Left lung (tissue), 14 donors: ENCODE measurements at places on chromosomes 5 and 9. TPM values are rescaled to one million over a fixed set of nuclear protein-coding genes. Genes with fewer than 3 reads are reported as not detected.

DNA sequence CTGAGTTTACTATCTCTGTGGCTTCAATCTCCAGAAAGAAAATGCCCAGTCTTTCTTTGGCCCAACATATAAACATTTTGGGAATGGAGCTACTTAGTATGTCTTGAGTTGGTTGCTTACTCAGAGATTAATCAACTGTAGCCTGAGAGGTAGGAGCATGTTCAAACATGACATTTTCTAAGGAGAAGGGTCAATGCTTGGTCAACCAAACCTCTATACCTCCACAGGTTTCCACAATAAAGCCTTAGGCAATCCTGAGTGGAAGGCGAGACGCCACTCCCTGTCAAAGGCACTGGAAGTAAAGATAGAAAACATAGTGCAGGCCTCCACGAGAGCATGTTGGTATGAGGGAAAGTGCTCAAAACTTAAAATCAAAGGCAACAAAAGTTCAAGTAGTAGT is 411.4 kb downstream of the KCTD16 start:
- no peak for DNase-seq

Gene ANKRD34B
- 0.04 TPM for polyA plus RNA-seq

Gene SLC46A2
- 0.39 TPM for polyA plus RNA-seq

Gene NOTCH1
- polyA plus RNA-seq = 26.5 TPM

DNA sequence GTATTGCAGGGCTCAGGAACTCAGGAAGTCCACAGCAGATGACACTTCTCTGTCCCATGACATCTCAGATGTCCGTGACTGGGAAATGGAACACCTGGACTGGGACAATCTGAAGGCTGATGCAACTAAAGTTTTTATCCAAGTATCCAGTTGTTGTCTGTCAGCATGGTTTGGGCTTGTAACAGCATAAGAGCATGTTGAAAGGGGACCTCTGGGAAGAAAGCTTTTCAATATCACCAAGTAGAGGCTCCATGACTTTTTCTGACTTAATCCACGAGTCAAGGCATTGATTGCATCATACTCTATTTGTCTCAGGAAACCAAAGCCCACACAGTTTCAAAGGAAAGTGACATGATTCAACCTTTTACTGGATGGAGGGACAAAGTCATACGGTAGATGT is 807.7 kb downstream of the MTRR start:
- DNase-seq = no peak

GRCh38 chr9:103364753-103365152 is 369.6 kb downstream of the CYLC2 start:
- no peak for DNase-seq

DNA sequence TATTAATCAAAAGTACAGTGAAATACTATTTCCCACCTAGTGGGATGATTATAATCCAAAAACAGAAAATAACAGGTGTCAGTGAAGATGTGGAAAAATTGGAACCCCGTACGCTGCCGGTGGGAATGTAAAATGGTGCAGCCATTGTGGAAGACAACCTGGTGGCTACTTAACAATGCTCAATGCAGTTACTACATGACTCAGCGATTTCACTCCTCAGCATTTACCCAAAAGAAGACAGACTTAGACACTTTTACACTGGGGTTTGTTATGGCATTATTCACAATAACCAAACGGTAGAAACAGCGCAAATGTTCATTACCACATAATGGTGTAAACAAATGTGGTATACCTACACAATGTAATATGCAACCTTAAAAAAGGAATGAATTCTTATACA is 23.9 kb downstream of the SECISBP2 start:
- DNase-seq = no peak

Gene FAM221B
- 0.38 TPM for polyA plus RNA-seq

GRCh38 chr5:173234129-173234790 is 746 bp downstream of the NKX2-5 start:
- no peak for DNase-seq

Gene TMED9
- 120 TPM for polyA plus RNA-seq

Gene RMRP
- not detected for polyA plus RNA-seq

DNA sequence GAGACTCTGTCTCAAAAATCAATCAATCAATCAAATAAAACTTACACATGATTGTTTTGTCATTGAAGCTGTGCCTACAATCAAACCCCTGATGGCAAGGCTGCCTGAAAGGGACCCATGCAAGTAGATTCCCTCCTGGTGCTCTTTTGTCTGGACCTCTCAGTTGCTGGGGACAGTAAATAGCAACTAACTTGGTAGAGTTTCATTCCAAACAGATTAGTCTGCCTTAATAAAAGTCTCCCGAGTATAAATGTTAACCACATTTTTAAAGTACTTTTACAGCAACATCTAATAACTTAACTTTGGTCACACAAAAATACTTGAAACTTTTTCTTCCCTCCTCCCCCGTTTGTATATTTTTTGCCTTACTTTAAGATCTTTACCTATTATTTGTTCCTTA is 105.5 kb downstream of the FEM1C start:
- DNase-seq = no peak

DNA sequence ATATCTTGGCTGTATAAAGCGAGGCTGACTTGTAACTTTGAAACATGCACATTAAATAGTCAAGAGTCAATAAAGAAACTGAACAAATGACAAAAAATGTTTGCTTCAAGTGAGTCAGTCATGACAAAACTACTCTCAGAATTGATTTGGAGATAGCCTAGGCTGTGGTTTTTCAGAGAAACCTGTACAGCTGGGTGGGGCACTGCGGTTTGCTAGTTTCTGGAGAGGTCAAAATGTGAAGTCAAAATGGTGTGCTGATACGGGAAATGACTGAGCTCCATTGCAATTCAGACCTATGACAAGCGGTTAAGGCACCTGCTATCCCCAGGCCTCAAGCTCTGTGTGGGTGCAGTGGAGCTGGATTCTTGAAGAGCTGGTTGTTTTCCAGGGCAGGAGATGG is 10.3 kb upstream of the CD180 start:
- DNase-seq = no peak

- DNase-seq = no peak
Measured at GRCh38 chr5:176870110-176870591, 29.0 kb downstream of the HK3 start.

- DNase-seq = no peak
Measured at GRCh38 chr5:5209089-5209488, 69.0 kb downstream of the ADAMTS16 start.

Gene PCDHA9
- 0.06 TPM for polyA plus RNA-seq
